ENCODE measurements at places on chromosomes 7 and 10. TPM values are rescaled to one million over a fixed set of nuclear protein-coding genes. Genes with fewer than 3 reads are reported as not detected.

ANKRD7 gene
- not detected for total RNA-seq

PRXL2A gene
- total RNA-seq, result 58.3 TPM

GRCh38 chr7:130149281-130150139 is 55.7 kb downstream of the TMEM209 start:
- DNase-seq, result no peak

- DNase-seq, result no peak
Measured at GRCh38 chr10:71239946-71240795, 27.8 kb downstream of the UNC5B start.

- peak; percentile 86 for DNase-seq
Measured at GRCh38 chr7:35593899-35594298, 101.0 kb downstream of the HERPUD2 start.

Data from H1 (cell line).